ENCODE measurements at places on chromosomes 1 and 21.

GRCh38 chr1:233884461-233885151 lies 19.9 kb upstream of the SLC35F3 start:
- DNase-seq, result no peak

DNA sequence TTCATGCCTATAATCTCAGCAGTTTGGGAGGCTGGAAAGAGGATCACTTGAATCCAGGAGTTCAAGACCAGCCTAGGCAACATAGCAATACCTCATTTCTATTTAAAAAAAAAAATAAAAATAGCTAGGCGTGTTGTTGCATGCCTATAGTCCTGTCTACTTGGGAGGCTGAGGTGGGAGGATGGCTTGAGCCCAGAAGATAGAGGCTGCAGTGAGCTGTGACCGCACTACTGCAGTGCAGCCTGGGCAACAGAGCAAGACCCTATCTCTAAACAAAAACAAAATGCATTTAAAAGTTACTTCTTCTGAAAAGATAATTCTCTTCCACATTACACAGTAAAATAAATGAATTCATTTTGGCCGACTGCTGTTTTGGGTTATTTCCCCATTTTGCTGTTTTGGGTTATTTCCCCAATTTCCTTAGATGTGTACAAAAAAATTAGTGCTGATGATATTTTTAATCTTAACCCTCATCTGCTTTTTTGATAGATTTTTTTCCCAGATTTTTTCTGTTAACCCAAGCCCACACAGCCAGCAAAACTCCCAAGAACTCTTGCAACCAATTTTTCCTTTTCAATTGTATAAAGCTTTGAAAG lies 23.0 kb upstream of the SAMSN1 start:
- peak; percentile 67 for DNase-seq

DNA sequence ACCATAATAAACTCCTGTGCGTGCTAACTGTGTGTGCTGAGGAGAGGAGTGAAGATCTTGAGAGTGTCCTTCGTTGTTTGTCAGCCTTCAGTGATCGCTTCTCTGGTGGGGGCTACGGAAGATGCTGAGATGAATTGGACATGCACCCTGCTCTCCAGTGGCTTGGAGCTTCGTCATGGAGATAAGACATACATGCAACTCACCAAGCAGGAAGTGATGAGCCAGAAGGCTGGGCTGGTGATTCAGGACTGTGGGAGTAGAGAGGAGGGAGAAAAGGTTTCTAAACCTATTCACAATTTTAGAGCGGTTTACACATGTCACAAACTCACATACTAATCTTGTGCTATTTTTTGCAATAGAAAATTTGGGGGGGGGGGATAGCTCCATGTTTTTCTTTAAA lies 128.9 kb upstream of the ADAR start:
- peak; percentile 29 for DNase-seq

- peak; percentile 73 for DNase-seq
Observed at GRCh38 chr1:119613769-119614720, 34.0 kb downstream of the ZNF697 start.

GRCh38 chr1:55244476-55245099 lies 29.4 kb upstream of the USP24 start:
- DNase-seq, result peak; percentile 82

DNA sequence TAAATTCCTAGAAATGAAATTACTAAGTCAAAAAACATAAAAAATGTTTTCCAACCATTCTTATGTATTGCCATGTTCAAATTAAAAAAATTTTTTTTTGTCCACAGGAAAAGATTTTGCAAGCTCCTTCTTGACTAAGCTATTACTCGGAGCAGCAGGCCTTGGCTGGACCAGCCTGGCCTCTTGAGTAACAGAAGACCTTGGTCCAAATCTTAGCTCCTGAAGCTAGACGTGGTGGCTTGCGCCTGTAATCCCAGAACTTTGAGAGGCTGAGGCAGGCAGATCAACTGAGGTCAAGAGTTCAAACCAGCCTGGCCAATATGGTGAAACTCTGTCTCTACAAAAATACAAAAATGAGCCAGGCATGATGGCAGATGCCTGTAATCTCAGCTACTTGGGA lies 77.6 kb downstream of the CLSTN1 start:
- no peak for DNase-seq

DNA sequence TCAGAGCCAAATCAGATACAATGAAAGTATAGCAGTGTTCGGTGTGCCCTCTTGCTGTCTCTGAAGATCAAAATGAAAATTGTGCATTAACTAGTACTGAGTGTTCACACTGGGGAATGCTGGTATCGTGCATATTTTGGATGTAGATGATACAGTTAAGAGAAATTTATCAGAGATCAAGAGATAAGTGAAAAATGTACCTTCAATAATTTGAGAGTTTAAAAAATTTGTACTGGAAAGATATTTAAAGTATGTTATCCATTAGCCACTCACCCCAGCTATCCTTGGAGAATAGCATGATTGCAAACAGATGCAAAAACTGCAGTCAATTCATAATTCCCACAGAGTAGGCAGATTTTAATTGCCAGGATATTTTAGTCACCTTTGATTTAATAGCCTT lies 56.4 kb downstream of the GREM2 start:
- no peak for DNase-seq

- DNase-seq, result no peak
Observed at GRCh38 chr1:33683913-33684312, 180.0 kb upstream of the HMGB4 start.

DNA sequence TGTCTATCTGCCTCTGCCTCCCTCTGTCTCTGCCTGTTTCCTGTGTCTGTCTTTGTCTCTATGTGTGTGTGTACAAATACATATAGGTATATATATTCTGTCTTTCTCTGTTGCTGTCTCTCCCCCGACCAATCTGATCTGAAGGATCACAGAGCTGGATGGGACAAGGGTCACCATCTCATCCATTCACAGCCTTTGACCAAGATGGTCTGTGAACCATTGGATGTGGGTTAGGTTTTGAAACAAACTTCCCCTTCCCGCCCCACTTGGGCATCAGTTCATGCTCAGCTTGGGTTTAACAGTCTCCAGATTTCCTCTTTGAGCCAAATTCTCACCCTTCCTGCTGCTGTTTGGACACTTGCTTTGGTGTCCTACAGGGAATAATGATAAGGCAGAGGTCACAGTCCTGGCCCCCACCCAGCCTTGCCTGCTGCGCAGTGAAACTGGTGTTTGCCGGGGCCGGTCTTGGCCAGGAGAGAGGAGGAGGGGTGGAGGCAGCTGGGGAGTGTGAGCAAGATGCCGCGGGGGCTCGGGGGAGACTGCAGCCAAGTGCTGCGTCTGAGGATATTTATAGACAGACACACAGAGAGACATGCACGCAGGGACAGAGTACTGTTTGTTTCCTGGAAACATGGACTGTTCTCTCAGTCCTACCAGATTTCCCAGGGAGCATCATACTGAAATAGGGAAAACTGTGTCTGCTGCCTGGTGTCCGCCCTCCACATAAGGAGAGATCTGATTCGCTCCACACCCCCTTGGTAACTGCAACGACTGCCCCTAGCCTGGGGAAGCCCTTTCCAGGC lies 27.0 kb upstream of the BTG2 start:
- peak; percentile 52 for DNase-seq

- no peak for DNase-seq
Observed at GRCh38 chr1:67889953-67890567, 56.8 kb upstream of the GNG12 start.

DNA sequence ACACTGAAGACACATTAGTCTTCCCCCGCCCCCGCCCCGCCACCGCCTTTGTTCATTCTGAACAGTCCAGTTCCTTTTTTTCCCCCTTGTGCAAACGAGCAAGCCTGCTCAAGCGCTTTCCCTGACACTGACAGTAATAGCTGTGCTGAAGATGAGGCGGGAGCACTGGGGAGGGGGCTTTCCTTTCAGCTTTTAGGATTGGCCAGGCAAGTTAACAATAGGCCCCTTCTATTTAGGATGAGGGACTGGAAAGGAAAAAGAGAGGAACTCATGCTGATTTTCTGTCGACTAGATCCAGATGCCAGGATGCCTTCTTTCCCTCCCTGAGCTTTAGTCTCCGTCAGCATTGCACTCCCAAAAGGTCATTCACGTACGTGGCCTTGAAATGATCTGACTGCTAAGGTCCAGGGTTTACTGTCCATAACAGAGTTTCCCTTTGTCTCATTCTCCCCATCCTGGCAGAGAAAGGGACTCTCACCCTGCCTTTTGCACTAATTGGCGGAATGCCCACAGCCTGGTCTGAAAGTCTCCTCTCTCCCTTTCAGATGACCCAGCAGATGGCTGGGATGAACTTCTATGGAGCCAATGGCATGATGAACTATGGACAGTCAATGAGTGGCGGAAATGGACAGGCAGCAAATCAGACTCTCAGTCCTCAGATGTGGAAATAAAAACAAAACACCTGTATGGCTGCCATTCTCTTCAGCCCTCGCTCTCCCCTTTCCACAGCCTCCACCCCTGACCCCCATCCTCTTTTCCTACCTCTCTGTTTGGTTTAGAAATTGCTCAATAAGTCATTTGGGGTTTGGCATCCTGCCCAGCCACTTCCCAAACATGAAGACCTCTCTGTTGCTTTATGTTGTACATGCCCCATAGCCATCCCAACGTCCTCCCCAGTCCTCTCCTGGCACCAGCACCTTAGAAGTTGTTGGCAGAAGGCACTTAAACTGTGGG lies 28.6 kb upstream of the ZFP69B start:
- peak; percentile 59 for DNase-seq

DNA sequence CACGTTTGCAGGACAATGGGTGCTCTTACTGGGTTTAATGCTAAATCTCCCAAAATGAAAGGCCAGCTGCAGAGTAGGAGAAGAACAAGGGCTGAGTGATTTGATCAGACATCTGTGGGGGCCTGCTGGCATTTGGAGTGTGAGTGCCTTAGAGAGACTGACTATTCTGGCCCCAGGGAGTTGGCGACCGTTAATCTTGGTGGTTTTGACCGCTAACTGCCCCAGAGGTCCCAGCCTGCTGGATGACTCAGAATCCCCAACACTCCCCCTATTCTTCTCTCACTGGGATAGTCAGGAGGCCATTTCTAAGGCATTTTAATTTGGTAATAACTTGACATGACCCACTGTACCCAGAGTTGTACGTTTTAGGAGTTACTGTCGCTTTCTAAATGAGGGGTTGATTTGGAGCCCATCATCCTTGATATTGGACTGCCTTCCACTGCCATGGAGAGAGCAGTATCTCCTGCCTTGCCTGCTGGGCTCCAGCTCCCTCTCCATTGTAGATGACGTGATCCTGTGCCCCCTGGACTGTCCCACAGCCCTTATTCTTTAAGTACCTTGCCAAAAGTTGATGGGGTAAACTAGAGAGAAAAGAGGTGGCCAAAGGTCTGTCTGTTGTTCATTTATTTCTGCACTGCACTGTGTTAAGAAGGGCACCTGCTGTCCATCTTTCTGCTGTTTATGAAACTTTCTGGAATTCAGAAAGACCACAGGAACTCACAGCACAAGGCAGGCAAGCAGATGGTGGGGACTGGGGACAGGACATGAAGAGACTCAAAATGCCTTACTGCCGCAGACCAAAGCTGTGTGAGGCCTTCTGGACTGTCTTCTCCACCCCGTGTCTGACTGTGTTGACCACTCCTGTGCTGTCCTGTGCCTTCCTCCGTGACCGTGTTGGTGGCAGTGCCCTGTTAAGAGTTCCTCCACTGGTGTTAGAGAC lies 98.2 kb upstream of the ARTN start:
- peak; percentile 25 for DNase-seq

DNA sequence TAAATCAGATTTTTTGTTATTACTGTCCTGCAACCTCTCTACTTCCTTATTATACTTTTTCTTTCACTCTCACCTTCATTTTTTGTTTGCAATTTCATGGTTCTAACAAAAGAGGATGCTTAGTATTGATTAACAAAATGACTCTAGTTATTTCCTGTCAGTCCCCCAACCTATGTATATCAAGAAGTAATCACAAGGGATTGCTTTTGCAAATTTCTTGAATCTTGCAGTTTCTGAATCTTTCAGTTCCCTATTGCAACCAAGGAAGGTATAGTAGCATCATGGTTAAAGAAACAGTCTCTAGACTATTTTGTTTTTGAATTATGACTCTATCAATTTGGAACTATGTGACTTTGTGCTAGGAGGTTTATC lies 446.9 kb downstream of the NEGR1 start:
- no peak for DNase-seq

DNA sequence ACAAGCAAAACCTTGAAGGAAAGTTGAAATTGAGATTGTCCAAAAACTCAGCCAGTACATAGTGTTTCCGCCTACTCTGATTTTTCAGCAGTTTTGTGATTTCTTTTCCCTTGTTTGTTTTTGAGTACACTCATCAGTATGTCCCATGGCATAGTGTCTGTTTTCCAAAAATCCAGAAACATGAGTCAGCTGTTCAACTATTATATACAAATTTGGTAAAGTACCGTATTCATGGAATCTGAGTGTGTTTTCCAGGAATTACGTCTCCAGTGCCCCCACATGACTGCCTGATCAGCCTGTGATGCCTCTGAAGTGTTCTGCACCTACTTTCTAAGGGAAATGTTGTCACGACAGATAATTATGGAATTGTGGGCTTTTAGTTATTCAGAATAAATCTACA lies 186.8 kb downstream of the LTN1 start:
- no peak for DNase-seq

DNA sequence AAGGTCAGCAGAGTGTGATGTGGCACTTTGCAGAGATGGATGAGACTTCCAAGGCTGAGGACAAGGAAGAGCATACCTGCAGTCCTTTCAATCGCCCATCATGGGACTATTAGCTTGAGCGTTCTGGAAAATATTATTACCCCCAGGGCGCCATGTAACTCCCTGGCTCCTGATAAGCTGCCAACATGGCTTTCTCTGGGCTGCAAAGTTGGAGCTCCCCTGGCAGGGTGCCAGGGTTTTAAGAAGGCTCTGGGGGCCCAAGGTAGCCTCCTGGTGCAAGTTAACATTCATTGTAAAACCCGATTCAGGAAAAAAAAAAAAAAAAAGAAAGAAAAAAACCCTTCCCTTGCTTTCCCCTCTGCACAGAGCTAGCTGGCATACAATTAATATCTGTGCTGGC lies 196.7 kb downstream of the PBX1 start:
- no peak for DNase-seq

DNA sequence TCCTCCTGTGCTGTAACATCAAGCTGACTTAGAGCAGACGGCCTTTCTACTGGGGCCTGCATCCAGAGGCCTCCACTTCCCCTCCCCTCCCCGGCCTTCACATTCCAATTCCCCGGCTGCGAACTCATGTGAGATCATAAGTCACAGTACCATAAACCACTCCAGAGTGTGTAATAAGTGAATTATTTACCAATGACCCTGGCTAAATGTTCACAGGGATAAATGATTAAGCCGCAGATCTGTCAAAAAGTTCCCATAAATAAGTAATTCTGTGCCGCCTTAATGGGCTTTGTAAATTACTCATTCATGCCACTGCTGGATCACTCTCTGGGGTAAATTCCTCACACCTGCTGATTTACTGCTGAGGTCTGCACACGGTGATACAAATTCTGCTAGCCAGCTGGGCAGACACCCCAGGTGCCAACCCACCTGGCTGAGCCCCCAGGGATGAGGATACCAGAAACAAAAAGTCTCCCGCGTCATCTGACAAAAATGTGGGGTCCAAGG lies 27.4 kb upstream of the KIRREL1 start:
- no peak for DNase-seq

- no peak for DNase-seq
Observed at GRCh38 chr1:81232420-81232819, 568.3 kb upstream of the ADGRL2 start.

DNA sequence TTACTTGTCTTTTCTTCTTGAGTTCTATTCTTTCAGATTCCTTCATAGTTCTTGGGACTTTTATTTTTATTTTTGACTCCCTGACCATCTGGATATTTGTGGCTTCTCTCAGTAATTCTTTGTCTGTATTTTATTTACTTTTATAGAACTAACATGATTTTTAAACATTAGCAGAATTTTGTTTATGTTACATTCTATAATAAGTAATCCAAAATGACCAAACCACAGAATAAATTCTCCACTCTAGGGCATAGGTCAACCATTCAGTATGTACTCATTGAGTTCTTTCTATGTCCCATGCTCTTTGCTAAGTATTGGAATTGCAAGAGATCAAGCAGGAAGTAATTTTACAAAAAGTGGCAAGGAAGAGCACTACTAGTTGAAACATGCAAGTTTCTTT lies 969.0 kb downstream of the TTLL7 start:
- no peak for DNase-seq

Data from CD14-positive monocyte (primary cell).